ENCODE measurements at places on chromosomes 1 and 21.

GRCh38 chr1:198657550-198658064 is 18.8 kb downstream of the PTPRC start:
- DNase-seq: no peak

GRCh38 chr1:169727307-169727706 is 6.6 kb downstream of the SELE start:
- DNase-seq: no peak

DNA sequence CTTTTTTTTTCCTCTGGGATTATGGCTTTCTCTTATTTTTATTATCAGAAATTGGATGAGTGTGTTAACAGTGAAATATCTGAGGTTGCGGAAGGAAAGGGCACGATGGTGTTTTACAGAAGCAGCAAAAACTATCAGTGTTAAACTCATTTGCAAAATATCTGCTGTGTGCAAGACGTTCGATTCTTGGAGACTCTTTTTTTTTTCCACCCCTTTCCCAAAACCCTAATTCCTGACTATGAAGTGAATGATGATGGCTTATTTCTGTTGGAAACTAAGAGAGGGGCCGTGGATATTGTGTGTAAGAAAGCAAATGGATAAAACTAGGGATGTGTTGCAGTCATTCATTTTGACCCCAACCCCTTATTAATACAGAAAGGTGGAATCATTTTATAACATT is 677 bp downstream of the NCAM2 start:
- DNase-seq: no peak

GRCh38 chr1:198132060-198132781 is 24.6 kb upstream of the NEK7 start:
- DNase-seq: no peak

DNA sequence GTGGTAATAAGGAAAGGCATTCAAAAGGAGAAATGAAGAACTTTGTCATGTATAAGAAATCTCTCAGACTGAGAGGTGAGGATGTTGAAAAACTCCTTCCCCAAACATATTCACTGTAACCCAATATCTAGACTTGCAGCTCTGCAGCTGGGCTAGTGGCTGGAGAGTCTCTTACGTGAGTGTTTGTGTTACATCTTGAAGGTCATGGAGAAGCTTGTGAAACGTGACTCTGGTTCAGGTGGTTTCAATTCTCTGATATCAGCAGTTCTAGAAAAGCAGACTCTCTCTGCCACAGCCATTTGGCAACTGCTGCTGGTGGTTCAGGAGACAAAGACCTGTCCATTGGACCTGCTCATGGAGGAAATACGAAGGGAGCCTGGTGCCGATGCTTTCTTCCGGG is 55.0 kb upstream of the EPHA8 start:
- no peak for DNase-seq

- DNase-seq: no peak
Measured at GRCh38 chr1:36092798-36093185, 4.1 kb downstream of the ADPRS start.

- DNase-seq: no peak
Measured at GRCh38 chr1:230518511-230518910, 92.4 kb upstream of the PGBD5 start.

DNA sequence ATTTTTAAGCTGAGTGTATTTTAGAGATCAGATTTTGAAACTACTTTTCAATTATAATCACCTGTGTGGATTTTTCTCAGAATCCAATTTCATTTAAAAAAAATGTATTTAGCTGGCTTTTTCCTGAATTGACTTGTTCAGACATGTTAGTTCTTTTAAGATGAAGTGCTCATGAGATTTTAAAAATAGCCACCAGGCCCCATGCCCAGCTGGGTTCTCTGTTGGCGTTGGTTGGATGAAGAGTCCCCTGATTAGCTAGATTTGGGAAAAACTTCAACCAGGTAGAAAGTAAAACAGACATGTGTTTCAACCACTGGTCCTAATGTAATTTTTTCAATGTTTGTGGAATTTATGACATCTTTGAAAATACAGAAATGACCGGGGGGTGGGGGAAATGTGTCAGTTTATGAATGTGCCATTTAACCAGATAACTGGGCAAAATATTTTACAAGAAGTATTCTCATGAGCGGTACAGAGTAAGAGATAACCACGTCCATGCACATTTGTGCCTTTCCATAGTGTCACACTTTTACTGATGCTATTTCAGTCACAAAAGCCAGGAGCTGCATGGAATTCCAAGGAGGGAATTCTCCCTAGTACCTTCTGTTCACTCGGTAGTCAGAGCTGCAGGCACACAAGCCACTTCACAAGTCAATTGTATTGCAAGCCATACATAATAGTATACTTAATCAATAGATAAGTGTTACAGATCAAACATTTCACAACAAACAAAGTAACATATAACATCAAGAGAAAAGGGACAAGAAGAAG is 51.1 kb downstream of the KCNK1 start:
- no peak for DNase-seq

DNA sequence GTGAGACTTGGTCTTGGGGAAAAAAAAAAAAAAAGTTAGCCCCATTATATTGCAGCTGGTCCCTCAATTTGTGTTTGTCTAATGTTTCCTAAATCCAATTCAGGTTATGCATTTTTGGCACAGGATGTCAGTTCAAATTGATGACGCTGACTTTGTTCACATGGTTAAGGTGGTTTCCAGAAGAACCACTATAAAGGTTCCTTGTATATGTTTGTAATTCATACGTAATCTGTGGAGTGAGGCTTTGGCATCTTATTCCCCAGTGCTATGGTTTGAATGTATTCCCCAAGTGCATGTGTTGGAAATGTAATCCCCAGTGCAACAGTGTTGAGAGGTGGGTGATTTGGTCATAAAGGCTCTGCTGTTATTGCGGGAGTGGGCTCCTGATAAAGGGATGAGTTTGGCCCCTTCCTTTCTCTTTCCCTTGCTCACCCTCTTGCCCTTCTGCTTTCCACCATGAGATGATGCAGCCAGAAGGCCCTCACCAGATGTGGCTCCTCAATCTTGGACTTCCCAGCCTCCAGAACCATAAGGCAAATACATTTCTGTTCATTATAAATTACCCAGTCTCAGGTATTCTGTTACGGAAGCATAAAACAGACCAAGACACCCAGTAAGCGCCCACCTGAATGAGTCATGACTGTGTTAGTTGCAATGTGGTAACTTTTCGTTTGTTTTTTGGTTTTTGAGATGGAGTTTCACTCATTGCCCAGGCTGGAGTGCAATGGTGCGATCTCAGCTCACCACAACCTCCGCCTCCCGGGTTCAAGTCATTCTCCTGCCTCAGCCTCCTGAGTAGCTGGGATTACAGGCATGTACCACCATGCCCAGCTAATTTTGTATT is 19.5 kb upstream of the HLCS start:
- no peak for DNase-seq

GRCh38 chr1:35574655-35575415 is 1.7 kb downstream of the TFAP2E start:
- DNase-seq: no peak

DNA sequence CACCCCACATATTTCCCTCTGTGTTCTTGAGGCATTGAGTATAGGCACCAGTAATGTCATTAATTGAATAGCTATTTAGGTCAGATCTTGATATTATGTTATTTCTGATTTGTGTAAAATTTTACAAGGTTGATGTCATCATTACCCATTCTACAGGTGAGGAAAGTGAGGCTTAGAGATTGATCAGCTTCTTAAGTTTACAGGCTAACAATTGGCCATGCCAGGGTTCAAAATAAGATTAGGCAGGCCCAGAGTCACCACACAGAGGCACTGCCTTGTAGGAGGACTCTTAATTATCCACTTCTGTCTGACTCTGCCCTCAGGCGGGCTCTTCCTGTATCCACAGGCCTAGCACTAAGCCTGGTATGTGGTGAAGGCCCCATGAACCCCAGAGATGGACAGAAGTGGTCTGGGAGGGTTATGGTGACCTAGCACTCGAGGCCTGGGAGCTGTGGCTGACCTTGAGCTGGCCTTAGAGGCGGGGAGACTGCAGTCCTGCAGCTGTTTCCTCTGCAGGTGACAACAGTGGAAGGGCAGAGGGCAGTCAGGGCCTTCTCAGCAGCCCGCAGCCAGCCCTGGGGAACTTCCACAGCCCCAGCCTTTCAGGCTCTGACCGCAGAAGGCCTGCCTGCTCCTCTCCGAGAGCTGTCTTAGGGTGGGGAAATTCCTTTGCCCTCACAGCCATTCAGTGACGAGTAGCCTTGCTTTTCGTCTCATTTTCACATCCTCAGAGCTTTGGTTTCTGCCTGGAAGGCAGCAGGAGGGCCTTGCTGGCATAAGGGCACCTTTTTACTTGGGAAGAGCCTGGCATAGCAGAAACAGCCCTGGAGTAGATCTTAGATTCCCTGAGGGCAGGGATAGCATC is 12.2 kb downstream of the ZDHHC18 start:
- peak; percentile 72 for DNase-seq

DNA sequence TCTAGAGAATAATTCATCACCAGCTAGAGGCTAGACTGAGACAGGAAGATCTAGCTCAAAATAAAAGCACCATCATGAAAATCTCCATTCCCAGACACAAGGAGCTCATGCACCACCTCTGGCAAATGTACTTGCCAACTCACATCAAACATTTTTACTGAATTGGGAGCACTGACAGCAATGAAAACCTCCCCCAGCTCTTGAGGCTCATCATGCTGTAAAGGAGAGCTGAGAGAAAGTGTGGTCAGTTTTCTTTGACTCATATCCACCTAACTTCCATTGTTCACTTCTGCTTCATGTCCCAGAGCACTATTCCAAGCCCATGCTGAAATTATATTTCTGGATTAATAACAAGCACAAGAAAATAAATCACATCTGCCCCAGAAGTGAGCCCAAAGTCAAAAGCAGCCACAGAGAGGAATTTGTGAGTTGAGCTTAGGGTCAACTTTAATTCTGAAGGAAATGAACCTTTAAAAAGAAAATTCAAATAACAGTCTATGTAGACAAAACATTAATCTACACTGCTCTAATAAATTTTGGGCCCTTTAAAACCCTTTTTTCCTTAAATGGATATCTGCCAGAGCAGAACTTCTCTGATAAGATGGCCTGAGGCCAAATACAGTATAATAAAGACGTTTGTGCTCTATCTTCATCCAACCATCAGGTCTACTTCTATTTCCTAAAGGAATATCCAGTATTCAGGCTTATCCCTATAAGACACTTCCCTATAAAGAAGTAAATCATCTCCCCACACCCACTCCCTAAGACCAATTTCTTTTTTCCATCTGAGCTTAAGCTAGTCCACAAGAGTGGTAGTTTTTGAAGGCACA is 85.9 kb upstream of the ADAM30 start:
- DNase-seq: no peak

GRCh38 chr1:14968251-14968851 is 185.2 kb upstream of the TMEM51 start:
- DNase-seq: no peak

- DNase-seq: no peak
Measured at GRCh38 chr1:227937031-227937837, 10.5 kb downstream of the WNT9A start.

DNA sequence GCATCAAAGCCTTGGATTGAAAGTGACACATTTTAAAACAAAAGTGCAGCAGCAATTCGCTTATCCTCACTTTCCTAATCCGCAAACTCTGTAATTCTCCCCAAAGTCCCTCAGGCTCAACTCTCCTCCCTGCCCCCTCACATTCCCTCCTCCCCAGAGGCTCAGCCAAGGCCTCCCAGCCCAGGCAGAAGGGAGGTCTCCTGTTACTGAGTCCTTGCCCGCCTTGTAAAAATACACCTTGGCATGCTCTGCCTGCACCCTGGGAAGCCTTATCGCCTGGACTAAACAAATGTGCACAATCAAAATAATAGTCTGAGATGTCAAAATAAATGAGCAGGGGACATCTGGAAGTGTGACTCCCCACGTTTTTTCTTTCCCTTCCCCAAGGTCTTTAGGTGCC is 109.7 kb downstream of the PLXNA2 start:
- no peak for DNase-seq

DNA sequence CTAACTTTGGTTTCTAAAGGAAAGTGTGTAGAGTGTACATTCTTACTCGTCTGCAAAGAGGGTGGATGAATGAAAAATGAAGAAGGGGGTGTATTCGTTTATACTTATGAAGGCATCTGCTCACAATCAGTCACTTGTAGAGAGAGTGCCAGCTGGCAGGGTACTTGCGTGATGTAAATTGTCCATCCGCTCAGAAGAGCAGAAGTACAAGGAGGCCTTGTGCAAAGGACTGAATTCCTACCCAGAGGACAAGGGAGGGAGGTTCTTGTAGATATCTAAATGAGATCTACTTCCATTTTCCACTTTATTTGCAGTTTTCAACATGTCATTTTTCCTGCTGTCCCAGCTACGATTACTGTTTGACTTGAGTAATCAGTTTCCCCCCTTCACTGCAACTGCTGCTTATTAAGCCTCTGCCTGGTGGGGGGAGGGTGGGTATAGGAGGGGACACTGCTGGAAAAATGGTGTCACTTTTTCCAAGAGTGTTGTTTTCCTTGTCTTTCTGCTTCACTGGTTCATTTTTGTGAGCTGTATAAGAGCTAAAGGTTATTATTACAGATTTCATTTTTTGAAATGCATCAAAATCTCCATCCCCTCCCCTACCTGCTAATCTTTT is 67.3 kb downstream of the LAMC1 start:
- DNase-seq: no peak

DNA sequence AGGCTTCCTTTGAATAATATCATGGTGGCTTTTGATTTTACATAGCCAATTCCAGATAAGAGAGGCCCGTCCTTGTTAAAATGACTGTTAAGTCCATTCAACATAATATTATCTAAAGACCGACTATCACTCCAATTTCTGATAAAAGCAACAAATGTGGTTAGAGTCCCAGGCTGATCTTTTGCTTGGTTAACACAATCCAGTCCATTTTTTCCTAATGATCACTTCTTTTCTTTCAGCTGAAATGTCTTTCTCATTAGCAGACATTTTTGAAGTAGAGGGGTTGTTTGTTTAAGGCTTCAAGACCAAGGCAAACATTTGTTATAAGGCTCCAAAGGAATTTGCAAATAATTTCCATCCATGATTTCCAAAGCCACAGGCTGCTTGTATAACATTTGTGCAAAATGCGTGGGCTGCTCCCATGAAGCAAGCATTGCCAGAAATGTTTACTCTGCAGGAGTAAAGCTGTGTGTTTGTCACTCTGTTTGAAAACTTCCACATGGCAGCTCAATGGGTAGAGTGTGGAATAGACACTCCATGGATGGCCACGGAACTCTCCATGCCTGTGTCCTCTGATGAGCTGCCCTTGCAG is 111.5 kb downstream of the PSMG1 start:
- no peak for DNase-seq

- DNase-seq: no peak
Measured at GRCh38 chr1:151596166-151596953, 15.5 kb upstream of the SNX27 start.

GRCh38 chr1:89995598-89996449 is 914 bp downstream of the ZNF326 start:
- DNase-seq: no peak

DNA sequence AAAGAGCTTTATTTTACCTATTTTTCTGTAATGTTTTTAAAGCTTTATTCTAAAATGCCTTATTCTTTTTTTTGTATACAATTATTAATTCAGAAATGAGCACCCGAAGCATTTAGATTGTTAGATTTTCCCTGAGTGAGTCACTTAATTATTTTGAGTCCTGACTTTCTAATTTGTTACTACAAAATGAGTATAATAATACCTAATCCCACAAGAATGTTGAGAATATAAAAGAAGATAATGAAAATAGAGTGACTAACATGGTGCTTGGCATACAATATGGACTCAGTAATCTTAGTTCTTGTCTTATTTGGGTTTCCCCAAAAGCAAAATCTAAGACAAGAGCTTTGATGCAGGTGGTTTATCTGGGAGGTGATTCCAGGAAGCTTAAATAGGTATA is 142.2 kb downstream of the LHX8 start:
- DNase-seq: no peak

- no peak for DNase-seq
Measured at GRCh38 chr1:173117761-173118160, 67.0 kb upstream of the TNFSF18 start.

- DNase-seq: no peak
Measured at GRCh38 chr1:99613716-99614115, 32.2 kb upstream of the PALMD start.

All from GM12892 (cell line).